ENCODE measurements at places on chromosomes 13 and 19.

DNA sequence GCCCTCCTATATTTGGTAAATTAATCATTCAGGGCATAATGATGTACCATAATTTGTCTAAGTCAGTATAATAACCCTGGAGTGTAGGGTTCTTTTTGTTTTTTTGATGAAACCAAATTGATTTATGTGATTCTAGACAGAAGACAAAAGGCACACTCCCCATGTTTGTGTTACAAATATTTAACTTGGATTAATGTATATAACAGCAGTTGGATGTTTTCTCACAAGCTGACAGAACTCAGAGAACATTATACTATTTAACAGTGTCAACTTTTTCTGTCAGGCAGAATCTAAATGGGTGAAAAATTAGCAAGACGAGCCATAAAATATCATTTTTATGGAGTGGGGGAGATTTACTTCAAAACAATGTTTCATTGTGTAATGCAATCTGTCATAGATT is 15.2 kb downstream of the CBY2 start:
- no peak for DNase-seq

DNA sequence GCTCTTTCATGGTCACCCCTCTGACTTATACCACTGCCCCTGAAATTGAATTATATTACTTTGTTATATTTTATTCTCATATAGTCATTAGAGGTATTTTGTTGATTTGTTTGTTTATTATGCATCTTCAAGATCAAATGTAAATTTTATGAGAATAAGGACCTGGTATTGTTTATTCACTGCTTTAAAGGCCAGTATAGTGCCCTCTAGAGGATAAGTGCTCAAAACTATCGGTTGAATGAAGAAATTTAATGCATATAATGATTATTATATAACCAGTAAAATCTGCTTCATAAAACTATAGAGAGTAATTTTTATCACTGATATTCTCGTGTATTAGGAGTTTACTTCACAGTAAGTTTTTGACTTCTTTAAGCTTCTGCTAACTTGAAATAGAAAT is 1401.9 kb downstream of the SLITRK1 start:
- DNase-seq: no peak

DNA sequence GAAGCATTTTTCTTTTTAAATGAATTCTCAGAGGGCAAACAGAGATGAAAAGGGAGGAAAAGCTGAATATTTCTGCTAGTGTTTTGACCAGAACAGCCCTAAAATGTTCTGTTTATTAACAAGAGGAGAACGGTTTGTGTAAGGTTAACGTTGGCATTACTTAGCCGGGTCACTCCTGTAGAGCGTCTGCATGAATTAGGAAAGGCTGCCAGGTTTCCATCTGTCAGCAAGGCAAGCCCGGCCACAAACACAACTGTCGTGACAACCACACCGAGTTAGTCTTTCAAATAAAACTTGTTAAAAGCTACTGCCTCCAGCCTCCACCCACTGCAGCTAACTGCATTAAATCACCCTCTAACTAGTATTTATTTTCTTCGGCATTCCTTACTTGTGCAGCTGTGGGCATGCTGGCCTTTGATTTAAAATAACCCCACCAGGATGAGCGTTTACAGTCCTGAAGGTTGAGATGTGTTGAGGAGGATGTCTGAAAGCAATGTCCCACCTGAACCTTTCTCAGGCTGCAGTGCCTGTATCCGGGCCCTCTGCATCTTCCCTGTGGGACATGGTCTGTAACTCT is 527.9 kb downstream of the FGF9 start:
- peak; percentile 16 for DNase-seq

GRCh38 chr13:49610176-49610575 is 18.1 kb upstream of the ARL11 start:
- DNase-seq: peak; percentile 57

DNA sequence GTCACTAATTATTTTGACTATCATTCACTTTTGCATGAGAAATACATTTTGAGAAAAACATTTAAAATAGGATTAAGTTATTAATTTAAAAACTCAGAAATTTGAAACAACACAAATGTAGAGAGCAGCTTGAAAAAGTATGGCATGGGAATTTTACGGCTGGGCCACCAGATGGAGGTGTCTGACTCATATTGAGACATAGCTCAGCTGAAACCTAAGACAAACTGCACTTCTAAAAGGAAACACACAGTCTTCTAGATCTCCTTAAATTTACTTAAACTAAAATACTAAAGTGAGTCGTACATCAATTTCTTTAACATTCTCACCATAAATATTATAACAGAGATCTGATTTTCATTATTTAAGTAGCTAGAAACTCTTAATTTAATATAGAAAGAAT is 41.9 kb upstream of the POSTN start:
- peak; percentile 38 for DNase-seq

- DNase-seq: no peak
Observed at GRCh38 chr13:44902738-44903137, 86.5 kb downstream of the NUFIP1 start.

DNA sequence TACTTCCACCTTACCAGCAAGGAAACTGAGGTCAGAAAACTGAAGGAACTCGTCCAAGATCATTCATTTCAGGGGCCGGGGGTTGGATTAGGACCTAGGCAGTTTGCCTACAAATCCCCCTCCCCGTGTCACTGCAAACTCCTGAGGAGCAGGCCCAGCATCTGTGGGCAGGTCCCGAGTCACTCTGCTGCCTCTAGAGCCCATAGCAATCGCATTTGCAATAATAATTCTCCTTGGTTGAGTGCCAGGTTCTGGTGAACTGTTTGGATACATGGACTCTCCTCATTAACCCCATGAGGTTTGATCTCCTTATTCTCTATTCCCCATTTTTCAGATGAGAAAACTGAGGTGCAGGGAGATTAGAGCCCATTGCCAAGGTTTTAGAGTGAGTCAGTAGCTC is 903 bp downstream of the PIN1 start:
- no peak for DNase-seq

DNA sequence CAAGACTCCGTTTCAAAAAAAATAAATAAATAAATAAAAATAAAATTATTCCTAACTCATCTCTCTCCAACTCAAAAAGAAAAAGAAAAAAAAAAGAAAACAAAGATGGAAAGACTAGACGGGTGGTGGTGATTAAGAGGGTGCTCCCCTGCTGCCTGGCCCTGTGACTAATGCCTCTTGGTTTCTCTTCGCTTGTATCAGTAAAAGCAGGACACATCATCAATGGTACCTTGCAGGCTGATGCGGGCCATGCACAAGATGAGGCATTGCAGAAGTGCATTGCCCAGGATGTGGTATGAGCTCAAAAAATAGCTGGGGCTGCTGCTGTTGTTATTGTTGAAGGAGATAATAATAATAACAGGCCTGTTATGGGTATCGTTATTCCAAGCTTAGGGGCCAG is 14.6 kb downstream of the ACER1 start:
- no peak for DNase-seq

DNA sequence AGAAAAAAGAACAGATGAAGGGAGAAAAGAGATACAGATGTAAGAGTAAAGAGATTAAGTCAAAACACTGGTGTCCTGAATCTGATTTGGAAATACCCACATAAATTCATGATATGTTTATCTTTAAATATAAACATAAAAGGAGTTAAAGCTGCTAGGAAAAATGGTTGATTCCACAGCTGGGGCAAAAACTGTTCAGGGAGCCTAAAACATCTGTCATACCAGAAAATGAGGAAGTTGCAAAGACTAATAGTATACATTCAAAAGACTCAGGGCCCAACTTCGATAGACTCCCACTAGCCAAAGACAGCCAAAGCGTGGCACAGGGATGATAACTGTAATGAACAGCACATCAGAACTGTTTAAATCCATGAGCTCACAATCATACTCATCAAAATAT is 62.0 kb downstream of the ABCC4 start:
- no peak for DNase-seq

- no peak for DNase-seq
Observed at GRCh38 chr19:50686310-50687032, 33.1 kb downstream of the SHANK1 start.

DNA sequence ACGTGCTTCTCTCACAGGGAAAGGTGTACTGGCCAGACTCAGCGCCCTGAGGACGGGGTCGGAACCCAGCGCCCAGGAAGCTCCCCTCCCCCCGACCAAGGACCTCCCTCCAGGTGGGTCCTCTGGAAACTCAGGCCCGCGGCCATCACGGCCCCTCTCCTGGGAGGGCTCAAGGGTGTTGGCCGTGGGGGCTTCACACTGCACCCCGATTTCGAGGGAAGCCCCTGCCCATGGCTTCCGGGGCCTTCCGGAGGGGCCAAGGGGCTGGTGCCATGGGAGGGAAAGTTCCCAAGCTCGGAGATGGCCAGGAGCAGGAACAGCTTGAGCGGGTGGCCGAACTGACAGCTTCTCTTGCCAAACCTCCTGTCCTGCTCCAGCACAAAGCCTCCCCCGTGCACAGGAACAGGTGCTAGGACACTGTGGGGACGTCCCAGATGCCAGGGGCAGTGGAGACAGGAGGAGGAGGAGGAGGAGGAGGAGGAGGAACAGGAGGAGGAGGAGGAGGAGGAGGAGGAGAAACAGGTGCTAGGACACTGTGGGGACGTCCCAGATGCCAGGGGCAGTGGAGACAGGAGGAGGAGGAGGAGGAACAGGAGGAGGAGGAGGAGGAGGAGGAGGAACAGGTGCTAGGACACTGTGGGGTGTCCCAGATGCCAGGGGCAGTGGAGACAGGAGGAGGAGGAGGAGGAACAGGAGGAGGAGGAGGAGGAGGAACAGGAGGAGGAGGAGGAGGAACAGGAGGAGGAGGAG is 10.0 kb downstream of the SBNO2 start:
- no peak for DNase-seq

- no peak for DNase-seq
Observed at GRCh38 chr19:53903055-53903680, 5.9 kb upstream of the CACNG7 start.

DNA sequence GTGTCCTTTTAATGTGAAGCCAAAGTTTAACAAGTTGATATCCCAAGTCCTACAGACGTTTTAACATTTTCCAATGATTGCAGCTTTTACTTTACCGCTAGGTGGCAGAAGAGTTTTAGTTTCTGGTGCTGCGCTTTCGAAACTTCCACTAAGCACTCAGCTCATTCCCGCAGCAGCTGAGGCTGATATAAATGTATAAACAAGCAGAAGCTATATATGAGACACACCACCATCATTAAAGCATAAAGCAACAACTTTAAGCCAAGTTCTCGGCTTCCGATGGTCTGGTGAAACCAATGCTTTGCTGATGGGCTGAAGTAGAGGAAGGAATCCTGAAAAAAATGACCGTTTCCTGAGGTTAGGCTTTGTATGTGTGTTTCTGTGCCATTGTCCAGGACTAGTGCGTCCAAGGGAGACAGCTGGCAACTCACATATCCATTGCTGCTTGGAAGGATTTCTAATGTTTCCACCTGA is 753.9 kb downstream of the OLFM4 start:
- DNase-seq: peak; percentile 90

DNA sequence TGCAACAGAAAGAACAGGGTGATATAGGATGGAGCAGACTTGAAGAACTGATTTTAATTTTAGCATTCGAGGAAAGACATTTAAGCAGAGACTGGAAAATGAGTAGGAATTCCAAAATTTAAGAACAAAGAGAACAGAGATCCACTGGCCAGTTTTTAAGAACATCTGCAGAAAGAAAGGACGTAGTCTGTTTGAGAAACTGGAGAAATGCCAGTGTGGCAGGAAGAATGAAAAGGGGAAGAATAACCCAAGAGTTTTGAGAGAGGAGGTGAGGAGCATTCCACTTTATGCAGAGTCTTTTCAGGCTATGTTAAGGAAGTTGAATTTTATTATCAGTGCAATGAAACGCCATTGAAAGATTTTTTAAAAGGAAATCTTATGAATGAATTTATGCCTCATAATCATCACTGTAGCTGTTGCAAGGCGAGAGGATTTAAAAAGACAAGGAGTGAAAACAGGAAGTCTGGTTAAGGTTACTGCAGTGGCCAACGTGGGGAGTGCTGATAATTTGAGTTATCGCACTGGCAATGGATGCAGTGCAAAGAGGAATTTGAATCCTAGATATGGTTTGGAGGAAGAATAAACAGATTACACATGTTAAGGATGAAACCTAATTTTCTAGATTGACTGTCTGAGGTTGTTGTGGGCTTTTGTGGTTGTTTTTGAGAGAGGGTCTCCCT is 253.8 kb downstream of the DACH1 start:
- DNase-seq: no peak

- DNase-seq: no peak
Observed at GRCh38 chr13:36831291-36831690, 12.3 kb downstream of the RFXAP start.
